Smooth muscle cell of the pulmonary artery (primary cell): ENCODE measurements at places on chromosomes 12 and 14. TPM values are rescaled to one million over a fixed set of nuclear protein-coding genes. Genes with fewer than 3 reads are reported as not detected.

The FAM222A gene
- under 0.01 and 0.23 TPM in 2 replicates for total RNA-seq

The DIO2 gene
- 18.7 and 97.5 TPM in 2 replicates for total RNA-seq

The CLEC7A gene
- total RNA-seq, result not detected in 2 replicates

The SLCO1C1 gene
- 0.63 and 2.0 TPM in 2 replicates for total RNA-seq

The TBC1D30 gene
- 0.33 and 0.43 TPM in 2 replicates for total RNA-seq

The LIN7A gene
- total RNA-seq, result 4.1 and 26.8 TPM in 2 replicates

The SLCO1B1 gene
- not detected in 2 replicates for total RNA-seq

The ADSS1 gene
- 13.0 and 16.3 TPM in 2 replicates for total RNA-seq

The OR6C75 gene
- not detected in 2 replicates for total RNA-seq

The PRB2 gene
- total RNA-seq, result not detected in 2 replicates

The SMOC1 gene
- total RNA-seq, result 0.26 and 12.9 TPM in 2 replicates

The TC2N gene
- 0.26 and 0.50 TPM in 2 replicates for total RNA-seq

The GYS2 gene
- total RNA-seq, result 0.03 TPM in 1 of 2 replicates, not detected in the other

The TESPA1 gene
- total RNA-seq, result not detected in 2 replicates
